H1 (cell line): ENCODE measurements at places on chromosomes 12 and 14. TPM values are rescaled to one million over a fixed set of nuclear protein-coding genes. Genes with fewer than 3 reads are reported as not detected.

- DNase-seq = no peak
These were observed 155.0 kb upstream of the RTL1 start for GRCh38 chr14:101058571-101058970.

DNA sequence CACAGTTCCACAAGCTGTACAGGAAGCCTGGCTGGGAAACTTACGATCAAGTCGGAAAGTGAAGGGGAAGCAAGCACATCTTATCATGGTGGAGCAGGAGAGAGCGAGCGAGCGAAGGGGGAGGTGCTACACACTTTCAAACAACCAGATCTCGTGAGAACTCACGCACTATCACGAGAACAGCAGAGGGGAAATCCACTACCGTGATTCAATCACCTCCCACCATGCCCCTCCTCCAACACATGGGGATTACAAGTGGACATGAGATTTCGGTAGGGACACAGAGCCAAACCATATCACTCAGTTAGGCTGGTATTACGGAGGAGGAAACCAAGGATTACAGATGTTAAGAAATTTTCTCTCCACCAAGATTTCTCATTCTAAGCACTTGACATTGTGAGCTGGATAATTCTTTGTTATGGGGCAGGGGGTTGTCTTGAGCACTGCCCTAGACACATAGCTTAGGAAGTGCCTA, 262.0 kb upstream of the G2E3 start:
- DNase-seq = no peak

DNA sequence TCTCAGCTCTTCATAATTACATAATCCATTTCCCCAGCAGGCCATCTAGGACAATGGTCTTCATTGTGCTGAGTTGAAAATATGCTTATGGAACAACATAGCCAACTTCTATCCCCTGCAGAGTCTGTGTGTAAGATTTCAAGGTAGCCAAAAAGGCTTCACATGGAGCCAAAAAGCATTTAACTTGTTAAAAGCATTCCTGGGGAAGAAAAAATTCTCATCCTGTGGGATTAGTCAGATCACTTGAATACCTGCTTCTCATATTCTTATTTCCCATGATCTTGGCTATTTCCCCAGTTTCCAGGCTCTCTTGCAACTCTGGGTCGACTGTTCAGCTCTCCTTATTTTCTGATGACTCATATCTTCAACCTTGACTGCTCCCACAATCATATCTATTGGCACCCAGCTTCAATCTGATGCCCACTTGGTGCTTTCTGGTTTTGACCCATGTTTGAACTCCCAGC, 178.9 kb downstream of the KLHL28 start:
- no peak for DNase-seq

- DNase-seq = no peak
These were observed 186.0 kb upstream of the HMGA2 start for GRCh38 chr12:65638324-65638723.

DNA sequence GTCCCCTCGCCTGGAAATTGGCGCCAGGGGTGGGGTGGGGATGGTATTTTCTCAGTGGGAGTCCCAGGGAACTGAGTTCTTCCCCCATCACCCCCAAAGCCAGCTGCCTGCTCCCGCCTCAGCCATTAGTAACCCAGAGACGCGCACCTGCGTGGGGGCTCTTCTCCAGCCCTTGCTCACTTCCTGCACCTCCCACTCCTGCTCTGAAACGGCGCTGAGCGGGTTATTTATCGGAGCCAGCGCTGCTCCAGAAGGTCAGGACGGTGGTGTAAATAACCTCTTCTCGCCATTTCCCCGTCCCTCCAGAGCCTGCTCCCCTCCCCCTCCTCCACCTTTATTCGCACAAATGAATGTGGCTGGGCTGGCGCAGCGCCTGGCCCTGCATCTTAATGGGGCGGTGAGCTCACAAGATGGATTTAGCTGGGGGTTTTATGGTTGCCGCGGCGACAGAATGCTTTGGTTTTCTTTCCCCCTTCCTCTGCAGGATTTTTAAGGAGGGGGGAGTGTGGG, 12.2 kb downstream of the GPR84 start:
- DNase-seq = peak; percentile 50

- DNase-seq = peak; percentile 3
These were observed 95.0 kb upstream of the CCND2 start for GRCh38 chr12:4178424-4179170.

GRCh38 chr12:123057513-123058265, 77.2 kb downstream of the ARL6IP4 start:
- DNase-seq = no peak

DNA sequence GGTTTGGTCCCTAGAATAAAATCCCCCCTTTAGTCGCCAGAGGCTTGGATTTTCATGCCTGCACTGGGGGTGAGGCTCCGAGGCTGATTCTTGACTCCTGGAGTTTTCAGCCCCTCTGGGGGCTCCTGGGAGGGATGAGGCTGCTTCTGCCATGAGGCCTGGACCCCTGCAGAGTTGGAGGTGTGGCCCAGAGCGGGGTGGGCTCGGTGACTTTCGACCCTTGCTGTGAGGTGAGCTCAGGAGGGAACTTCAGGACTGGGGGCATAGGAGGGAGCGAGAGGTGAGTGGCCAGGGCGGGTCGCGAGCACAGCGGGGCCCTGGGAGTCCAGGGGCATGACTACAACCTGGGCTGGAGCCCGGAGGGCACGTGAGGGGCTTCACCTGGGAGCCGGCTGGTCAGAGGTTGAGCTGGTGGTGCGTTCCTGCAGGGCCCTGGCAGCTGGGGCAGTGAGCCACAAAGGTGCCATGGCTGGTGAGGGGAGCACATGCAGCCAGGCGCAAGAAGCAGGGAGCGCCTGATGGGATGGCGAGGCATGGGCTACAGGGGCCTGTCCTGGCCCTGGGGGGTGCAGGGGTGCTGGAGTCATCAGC, 168.2 kb downstream of the KIF26A start:
- no peak for DNase-seq

DNA sequence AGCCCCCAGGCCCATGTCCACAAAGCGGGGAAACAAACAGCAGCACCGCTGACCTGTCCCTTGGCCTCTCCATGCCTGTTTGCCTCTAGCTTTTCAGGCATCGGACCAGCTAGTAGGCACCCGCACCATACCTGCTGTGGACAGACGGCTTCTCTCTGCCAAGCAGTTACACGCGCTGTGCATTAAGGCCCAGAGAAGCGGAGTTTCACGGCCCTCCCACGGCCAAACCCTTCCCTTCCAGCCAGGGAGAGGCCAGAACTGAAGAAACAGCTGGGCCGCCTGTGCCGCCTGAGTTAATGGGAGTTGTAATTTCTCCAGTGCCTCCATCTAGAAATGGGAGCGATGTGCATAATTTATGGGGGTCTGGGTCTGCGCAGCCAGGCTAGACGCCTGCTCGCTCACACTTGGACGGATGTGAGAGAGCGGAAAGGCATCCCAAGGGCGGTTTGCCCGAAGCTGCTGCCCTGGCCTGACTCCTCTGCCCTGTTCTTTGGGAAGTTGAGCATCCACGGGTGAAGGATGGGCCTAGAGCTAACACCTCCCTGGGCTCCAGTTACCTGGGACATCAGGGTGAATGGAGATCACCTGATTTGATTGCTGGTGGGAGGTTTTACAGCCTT, 89.7 kb upstream of the BCL11B start:
- no peak for DNase-seq

The PLA2G1B gene
- not detected in 2 replicates for total RNA-seq

The KRT83 gene
- not detected in 2 replicates for total RNA-seq

The SLC6A15 gene
- total RNA-seq = 38.1 and 42.0 TPM in 2 replicates

The CCDC196 gene
- total RNA-seq = not detected in 2 replicates

The PLEKHG7 gene
- not detected in 2 replicates for total RNA-seq
